ENCODE measurements at places on chromosomes 7 and 10. TPM values are rescaled to one million over a fixed set of nuclear protein-coding genes. Genes with fewer than 3 reads are reported as not detected.

GBX1 gene
- not detected for polyA plus RNA-seq

TLX1 gene
- polyA plus RNA-seq = not detected

GCK gene
- 0.50 TPM for polyA plus RNA-seq

PLEKHS1 gene
- polyA plus RNA-seq = not detected

RBP3 gene
- not detected for polyA plus RNA-seq

NME8 gene
- polyA plus RNA-seq = not detected

GRCh38 chr7:101935521-101936141 is 118.2 kb downstream of the CUX1 start:
- no peak for DNase-seq

DNA sequence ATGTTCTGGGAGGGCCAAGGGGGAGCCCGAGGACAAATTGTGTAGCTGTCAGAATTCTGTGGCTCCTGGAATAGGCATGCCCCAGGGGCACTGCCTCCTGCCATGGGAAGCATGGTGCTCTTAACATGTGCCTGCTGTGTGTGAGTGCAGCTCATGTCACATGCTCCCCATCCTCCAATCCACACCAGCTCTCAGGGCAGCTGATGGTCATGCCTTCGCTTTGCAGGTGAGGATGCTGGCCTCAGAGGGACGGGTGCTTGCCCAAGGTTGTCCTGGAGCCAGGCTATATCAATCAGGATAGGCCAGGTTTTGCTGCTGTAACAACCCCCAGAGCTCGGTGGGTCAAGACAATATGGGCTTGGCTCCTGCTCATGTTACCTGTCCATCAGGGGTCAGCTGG is 303.4 kb downstream of the RPS24 start:
- DNase-seq = no peak

DNA sequence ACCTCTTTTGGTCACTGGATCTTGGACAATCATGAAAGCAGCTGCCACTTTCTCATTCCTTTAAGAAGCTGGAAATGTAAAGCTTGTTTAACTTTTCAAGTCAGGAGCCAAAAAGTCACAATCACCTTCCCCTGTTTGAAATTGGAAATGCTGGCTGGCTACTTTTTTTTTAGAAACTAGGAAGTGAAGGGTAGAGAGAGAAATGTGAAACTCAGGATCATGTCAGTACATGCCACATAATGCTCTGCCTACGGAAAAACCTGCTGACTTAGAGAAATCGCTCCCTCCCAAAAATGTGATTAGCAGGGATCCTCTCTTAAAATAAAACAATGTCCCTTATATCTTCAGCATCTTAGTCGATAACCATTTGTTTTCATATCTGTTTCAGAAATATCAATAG is 188.4 kb upstream of the C7orf33 start:
- no peak for DNase-seq

DNA sequence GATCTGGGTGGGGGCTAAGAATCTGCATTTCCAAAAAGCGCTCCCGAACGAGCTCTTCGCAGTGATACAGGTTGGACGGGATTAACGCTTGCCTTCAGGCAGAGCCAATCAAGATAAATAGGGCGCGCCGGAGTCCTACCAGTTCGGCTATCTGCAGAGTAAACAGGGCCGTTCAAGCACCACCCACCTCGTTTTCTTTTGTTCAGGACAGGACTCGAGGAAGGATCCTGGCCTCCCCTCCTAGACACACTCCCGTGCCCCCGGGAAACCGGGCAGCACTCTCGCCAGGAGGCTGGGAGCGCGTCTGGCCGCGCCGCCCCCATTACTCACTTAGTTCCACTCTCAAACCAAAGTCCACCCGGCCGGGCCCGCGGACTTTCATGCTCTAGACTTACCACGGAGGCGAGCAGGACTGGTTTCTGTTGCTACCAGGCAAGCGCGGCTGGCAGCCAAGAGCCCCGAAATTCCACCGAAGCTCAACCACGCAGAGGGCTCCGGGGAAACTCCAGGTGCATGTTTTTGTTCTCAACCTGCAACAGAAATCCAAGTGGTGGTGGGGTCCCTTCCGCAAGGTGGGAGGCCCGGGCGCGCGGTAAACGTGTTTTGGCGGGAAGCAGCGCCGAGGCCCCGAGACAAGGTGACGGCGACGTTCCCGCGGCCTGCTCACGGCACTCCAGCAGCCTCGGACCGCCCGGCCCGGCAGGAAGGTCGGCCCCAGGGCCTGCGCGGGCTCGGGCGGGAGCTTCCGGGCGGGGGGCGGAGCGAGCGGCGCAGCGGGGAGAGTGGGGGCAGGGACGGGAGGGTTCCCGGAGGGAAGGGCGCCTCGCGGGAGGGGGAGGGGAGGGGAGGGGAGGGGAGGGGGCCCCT is 12.7 kb downstream of the HNRNPF start:
- peak; percentile 58 for DNase-seq

DNA sequence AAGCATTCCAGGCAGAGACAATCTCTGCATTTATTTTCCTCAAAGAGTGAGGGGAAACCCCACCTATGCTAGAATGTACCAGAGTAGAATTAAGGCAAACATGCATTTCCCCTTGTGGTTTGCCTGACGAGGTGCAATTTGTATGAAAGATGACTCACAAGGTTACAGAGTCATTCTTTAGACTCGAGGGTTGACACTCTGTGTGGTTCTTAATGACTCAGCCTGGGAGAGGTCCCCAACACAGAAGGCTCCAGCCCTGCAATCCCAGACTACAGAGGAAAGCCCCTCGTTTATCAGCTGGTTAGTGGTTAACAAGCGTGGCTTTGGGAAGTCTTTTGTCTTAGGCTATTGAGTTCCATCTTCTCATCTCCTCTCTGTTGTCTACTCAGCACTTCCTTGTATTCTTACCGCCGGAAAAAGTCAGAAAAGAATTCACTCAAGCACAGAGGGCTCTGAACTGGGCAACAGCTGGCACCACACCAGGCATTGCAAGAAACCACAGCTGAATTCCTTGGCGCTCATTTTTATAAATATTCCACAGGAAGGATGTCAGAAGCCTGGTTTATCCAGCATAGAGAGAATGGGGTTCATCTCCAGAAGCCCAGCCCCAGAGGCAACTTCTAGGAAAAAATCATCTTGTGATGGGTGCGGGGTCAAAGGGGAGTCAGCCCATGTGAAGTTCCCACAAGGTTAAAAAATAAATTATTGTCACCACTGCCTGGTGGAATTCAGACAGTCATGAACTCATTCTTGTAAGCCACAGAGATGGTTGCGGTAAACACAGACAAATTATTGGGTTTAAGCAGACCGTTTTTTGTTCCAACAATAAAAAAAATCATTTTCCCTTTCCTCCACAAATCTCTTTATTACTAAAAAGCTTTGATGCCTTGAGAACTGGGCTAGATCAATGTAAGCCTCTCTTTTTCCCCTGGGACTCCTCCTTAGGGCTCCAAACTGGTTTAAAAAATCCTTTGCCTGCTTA is 24.5 kb upstream of the SVIL start:
- DNase-seq = peak; percentile 82

DNA sequence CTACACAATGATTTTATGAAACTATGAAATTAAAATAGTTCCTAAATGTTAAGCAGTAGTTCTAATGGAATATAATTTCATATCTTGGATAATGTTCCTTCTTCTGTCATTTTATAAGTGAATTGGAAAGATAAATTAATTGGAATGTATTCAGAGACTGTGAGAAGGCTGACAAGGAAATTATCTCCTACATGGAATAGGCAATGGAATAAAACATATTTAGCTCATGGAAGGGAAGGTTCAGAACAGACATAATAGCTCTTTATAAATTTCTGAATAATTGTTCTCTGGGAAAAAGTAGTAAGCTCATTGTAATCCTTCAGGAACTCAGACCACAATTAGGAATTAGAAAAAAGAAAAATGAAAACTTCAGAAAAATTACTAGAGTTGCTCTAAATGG is 1172.3 kb upstream of the SORCS1 start:
- DNase-seq = no peak

DNA sequence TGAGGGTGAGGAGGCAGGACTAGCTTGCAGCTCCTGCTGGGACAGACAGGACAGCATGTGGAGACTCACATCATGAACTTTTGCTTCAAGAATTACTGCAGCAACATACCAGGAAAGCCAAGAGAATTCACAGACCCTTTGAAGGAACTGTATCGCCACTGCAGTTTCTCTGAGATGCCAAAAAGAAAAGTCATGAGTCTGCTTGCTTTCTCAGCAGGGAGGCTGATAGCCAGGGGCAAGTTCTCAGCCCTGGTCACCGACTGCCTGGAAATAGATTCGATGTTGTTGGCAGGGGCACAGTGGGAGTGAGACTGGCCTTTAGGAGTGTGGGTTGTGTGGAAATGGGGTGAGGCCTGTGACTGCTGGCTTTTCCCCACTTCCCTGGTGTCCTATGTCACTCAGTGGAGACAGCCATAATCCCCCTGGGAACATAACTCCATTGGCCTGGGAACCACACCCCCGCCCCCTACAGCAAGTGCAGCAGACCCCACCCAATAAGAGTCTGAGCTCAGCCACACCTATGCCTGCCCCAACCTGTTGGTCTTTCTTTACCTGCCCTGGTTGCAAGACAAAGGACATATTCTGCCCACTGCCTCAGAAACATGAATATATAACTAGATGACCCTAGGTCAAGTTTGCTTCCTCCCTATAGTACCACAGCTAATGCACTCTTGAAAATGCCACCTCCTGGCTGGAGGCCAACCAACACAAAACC is 1.6 kb upstream of the SAMD9 start:
- no peak for DNase-seq

DNA sequence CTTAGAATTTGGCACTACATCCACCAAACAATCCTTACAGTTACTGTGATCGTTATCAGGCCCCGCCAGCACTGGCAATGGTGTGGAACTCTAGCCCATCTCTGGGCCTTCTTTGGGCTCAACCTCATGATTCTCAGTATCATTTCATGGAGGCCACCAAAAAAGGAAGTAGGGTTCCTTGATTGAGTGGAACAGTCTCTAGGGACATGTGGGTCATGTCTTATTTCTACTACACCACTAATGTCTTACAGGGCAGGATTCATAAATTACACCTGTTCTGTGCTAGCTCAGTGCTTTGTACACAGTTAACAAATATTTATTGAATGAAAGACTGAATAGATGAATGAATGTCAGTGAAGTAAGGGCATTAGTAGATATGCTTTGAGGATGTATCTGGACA is 53.9 kb downstream of the AP3M1 start:
- DNase-seq = no peak

DNA sequence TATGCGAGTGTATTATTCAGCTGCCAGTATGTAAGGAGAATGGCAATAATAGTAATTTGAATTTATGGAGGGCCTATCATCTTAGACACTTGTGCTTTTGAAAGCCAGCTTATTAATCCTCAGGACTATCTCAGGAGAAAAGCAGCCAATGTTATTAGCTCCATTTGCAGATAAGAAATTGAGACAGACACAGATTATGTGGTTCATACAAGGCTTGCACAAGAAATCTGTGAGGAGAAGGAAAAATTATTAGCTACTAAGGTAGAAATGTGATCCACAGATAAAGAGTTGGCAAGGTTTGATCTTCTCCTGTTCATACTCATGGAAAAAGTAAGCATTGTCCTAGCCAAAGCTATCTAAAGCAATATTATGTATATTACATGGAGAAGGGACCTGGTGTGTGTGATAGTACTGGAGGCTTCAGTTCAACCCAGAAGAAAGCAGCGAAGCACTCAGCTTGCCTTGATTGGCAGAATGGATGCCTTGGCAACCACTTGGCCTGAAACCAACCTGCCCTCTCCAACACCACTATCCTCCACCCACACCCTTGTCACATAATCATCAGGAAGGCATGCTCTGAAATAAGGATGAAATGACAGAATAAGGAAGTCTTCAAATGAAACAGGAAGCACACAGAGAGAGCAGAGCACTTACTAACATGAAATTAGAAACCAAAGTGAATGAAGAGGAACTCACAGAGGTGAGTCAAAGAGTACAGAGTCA is 18.0 kb downstream of the MACC1 start:
- DNase-seq = no peak

DNA sequence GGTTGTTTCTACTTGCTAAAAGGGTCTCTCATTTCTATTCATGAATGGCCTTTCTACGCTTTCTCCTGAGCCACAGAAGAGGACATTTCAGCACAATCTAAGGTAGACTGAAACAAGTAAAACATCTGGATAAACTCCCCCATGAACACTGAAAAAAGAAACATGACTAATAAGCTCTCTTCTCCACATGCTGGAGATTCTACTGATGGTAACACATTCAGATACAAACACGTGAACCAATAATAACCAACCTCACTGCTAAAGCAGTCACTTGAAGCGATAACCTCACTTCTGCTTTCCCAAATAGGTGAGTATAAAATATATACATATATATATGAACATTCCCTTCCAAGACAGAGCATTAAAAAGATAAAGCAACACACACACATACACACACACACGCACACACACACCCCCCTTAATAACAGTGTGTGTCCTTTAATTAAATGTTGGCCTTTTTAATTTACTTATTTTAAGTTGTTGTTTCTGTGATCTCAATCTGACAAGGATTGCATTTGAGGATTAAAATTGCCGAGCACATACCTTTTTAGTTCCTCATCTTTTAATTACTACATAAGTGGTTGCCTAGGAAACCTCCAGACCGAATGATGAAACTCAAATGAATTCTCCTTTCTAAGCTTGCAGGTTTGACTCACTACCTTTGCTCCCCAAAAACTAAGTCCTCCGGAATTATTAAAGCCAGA is 292.4 kb upstream of the KLF14 start:
- no peak for DNase-seq

DNA sequence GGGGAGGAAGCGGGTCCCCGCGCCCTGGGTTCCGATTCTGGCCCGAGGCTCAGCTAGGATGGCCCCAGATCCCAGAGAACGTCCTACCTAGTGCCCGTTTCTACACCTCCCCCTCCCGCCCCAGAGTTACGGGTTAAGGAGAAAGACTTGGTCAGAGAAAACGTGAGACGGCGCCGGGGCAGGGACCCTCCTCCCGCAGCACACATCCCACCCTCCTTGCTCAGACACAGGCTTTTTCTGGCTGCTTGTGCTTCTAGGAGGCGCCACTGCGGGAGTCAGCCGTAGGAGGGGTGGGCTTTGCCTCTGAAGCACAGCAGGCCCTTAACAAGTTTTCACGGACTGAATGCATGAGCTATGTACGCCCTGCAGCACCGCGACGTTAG is 104.9 kb upstream of the LEP start:
- no peak for DNase-seq

DNA sequence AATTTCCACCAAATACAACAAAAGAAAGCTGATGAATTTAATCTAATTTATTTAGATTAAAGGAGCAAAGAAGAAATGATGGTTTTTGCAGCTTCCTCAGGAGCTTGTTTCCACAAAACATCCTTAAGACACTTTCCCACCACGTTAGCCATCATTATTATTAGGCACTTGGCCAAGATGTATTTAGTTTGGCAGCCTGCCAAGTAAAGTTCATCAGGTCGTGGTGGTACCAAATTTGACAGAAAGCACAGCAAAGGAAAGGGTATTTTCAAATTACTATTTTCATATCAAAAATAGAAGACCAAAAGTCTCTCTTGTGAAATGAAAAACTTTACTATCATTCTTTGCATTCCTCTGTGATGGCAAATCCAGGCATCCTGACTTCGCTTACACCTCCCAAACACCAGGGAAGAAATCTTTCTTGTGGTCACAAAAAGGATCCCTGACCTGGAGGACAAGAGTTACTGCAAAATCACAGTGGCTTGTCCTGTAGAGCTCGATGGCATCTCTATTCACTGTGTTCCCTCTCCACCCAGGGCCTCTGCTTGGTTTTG is 123.1 kb upstream of the INHBA start:
- DNase-seq = no peak

GRCh38 chr7:157121184-157121715 is 17.5 kb upstream of the UBE3C start:
- DNase-seq = no peak

Data from CD4-positive, CD25-positive, alpha-beta regulatory T cell (primary cell).